ENCODE measurements at places on chromosomes 7 and 10.

- no peak for DNase-seq
Measured at GRCh38 chr7:20510573-20510900, 104.9 kb upstream of the ABCB5 start.

GRCh38 chr7:113915956-113916355, 2.9 kb downstream of the PPP1R3A start:
- DNase-seq, result no peak

DNA sequence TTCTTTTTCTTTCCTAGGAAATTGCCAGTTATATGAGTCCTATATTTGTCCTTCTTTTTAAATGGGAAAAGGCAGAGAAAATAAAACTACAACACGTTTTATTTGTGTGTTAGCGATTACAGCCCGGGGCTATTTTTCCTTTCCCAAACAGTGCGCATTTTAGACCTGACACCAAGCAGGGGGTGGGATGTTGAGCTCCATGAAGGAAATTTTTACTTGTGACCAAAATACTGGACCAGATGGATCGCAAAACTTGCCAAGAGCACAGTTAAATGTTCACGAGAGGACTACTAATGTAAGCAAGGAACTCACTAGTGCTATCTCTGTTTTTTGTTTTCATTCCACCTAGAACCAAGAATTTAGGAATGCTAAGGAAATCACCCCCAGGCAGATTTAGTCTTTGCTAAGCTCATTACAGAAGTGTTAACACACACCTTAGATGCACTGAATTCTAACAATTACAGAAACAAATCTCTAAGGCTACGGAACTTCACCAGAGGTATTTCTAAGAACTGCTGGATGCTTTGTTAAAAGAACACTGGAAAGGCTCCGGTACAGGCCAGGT, 114.8 kb downstream of the JAZF1 start:
- no peak for DNase-seq

DNA sequence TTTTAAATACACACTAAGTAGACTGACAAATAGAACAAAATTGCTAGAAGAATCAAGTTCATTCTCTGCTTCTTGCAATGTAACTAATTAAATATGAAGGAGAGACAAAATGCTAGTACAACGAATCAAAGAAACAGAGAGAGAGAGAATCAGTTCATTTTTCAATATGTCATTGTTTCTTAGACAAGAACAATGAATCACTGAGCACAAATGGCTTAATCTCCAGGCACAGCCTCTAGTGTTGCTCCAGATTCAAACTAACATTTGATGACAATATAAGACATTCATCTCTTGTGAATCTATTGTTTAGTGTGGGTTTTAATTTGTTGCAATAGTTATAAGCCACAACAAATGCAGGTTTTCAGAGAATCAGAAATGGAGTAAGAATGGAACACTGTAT, 357.4 kb upstream of the TMEM229A start:
- no peak for DNase-seq

DNA sequence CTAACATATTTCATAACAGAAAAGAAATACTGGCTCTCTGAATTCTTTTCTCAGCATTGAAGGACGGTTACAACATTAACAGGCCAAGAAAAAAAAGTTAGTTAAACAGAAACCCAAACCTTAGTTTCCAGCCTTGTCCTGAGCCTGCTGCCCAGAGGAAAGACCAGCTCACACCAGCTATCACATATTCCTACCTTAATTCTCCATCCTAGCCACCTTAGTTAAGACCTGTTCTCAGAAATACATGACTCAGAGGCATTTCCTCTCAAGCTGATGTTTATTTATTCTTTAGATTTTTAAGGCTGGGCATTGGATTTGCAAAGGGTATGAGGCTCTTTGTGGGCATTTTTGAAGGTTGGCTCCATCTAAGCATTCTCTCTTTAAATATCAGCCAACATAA, 34.3 kb upstream of the ADAM12 start:
- DNase-seq, result no peak

GRCh38 chr10:72694476-72695369, 2.8 kb downstream of the MCU start:
- no peak for DNase-seq

DNA sequence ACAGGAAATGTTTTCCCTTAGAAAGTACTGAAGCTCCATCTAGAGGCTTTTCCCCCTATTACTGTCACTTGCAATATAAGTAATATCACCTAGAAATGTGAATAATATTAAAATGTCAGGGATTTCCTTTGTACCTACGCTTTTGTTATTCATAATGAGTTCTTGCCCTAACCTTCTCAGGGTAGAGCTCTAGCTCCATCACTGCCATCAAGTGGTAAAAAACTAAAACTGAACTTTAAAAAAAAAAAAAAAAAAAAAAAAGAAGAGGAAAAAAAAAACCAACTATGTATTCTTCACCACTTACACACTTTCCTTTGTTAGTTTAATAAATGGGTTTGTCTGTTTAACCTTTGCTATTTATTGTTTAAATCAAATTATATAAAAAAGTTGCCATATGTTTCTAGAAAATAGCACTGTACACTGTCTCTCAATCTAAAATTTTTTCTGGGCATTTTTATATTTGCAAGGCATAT, 49.9 kb downstream of the DNAJC1 start:
- DNase-seq, result no peak

DNA sequence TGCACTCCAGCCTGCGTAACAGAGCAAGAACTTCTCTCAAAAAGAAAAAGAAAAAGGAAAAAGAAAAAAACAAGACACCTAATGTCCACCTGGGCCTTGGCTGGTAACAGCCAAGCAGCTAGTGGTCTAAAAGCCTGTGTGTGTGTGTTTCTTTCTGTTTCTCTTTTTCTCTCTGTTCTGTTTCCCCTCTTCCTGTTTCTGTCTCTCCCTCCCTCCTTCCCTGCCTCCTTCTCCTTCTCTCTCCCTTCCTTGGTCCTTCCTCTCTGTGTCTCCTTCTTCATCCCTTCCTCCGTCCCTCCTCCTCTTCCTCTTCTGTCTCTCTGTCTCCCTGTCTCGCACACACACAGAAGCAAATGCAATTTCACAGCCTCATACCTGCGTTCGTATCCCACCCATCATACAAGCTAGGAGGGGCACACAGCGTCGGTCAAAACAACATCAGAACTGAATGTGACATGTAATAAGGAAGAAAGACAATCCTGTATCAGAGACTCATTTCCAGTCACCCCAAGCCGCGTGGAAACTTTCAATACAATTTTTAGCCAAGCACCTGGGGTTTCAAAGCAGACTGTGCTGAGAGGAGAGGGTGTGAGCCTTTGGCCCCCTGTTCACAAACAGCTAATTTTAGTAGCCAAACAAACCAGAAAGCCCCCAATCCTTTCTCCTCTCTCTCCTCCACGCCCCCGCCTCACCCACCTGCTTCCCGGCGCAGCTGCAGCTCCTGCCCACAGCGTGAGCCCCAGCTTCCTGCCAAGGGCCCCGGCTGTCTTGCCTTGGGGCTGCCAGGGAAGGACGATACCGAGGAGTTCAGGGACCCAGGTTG, 50.2 kb upstream of the GNA12 start:
- DNase-seq, result no peak

GRCh38 chr7:150514748-150515222, at the start of gene GIMAP7:
Gene GIMAP7 (plus strand): TSS chr7:150514872. CDS start chr7:150519975, 5,103 bp downstream.
- no peak for DNase-seq

DNA sequence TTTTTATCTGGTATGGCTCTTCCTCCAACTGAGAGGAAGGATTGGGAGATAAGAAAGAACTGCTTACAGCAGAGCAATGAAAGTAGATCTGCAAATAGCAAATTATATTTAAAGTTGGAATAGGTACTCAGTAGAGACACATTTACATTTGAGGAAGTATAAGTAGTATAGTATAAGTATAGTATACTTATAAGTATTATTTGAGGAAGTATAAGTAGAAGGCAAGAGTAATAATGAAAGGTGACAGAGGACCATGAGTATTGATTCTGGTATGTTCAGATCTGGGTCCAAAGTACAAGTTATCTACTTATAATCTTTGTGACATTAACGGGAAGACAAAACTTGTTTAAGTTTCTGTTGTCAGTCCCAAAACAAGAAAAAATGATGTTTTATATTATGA, 527.6 kb upstream of the SORCS1 start:
- no peak for DNase-seq

GRCh38 chr7:127550247-127550646, 35.1 kb downstream of the GCC1 start:
- DNase-seq, result no peak

DNA sequence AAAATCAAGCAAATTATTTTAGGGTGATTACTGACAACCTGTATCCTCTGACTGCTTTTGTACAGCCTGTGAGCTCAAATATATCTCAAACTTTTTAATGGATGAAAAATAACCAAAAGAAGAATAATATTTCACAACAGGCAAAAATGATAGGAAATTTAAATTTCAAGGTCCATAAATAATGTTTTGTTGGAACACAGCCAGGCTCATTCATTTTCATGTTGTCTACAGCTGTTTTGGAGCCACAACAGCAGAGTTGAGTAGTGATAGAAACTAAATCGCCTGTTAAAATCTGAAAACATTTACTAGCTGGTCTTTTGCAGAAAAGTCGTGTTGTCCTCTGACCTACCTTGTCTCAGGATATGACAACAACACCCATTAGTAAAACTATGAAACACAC, 75.9 kb downstream of the GLI3 start:
- DNase-seq, result no peak

- DNase-seq, result no peak
Measured at GRCh38 chr7:20864221-20864620, 77.5 kb upstream of the SP8 start.

DNA sequence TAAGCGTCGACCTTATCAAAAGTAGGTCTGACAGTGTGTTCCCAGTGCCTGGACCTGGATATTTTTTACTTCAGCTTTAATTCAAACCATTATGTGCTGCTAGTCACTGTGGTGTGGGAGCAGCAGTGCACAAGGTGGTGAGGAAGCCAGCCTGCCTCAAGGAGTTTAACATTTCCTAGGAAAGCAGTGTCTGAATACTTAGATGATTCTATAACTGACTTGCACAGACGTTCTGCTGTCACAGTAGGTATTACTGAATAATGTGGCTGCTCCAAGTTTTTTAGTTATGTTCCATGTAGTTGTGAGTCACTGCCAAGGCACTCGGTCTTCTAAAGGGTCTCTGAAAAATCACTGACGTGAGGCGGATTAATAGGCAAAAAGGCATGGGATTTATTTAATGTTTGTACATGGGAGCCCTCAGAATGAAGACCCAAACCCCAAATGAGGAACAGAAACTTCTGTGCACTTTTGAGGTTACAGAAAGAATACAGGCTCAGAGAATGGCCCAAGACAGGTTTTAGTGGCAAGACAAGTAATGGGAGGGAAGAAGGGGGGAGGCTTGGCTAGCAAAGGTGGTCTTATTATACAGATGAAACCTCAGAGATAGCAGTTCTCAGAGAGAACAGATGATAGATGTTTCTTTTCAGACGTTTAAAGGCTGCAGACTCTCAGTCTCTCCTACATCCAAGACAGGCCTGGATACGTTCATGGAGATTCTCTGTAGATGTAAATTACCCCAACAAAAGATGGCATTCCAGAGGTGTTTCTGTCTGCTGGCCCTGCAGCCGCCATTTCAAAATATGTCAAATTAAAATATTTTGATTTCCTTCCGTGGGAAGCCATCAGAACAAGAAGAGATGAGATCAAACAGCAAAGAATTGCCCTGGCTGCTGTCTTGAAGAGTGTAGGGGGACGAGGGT, 209.3 kb downstream of the SDK1 start:
- no peak for DNase-seq

- DNase-seq, result no peak
Measured at GRCh38 chr10:131979821-131980270, 1.9 kb downstream of the BNIP3 start.

- no peak for DNase-seq
Measured at GRCh38 chr10:92291921-92292845, 1.2 kb downstream of the MARCHF5 start.

- DNase-seq, result no peak
Measured at GRCh38 chr7:116194115-116194514, 16.2 kb upstream of the TES start.

DNA sequence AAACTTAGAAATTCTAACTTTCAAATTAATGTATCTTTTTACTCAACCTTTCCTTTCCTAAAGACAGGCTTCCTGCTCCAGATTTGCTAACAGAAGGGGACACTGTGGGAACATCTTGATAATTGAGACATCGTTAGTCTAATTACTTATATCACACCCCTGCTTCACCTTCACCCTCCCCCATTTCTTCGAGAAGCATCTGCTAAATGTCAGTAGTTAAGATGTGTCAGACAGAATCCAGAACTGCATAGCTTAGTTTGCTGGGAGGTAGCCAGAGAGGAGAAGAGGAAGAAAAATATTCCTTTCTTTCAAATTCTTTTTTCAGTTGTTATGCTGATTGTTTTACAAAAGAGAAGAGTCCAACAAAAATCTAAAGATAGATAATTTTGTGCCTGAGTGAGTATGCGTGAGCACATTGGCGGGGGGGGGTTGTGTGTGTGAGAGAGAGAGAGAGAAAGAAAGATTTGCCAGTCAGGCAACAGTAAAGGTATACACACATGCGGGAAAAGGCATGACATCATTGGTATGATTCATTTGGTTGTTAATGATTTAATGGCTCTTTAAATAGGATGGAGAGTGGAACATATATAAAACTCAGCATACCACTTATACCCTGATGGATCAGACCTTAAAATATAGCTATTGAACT, 192.4 kb downstream of the PTN start:
- peak; percentile 64 for DNase-seq

Measured in skeletal muscle cell (primary cell).